ENCODE measurements at places on chromosomes 13 and 19.

GRCh38 chr19:23183251-23183650, 66.4 kb downstream of the ZNF730 start:
- no peak for DNase-seq

- DNase-seq: no peak
These were observed 1438.6 kb downstream of the UQCRFS1 start for GRCh38 chr19:27774337-27774736.

DNA sequence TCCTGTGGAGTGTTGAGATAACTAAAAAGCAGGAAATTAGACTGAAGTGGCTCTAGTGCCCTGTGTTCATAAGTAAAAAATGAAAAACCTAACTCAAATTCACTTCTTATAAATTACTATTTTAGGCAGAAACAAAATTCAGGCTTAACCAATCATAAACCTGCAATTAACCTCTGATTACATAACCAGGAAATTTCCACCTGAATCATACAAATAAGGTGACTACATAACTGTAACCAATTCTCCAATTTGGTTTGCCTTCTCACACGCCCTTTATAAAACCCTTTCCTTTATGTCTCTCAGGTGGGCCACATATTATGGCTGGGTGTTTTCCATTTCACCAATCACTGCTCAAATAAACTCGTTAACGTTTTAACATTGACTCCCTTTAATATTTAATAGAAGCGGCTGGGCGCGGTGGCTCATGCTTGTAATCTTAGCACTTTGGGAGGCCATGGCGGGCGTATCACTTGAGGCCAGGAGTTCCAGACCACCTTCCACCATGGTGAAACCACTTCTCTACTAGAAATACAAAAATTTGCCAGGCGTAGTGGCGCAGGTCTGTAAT, 22.9 kb upstream of the ZNF724 start:
- DNase-seq: no peak

DNA sequence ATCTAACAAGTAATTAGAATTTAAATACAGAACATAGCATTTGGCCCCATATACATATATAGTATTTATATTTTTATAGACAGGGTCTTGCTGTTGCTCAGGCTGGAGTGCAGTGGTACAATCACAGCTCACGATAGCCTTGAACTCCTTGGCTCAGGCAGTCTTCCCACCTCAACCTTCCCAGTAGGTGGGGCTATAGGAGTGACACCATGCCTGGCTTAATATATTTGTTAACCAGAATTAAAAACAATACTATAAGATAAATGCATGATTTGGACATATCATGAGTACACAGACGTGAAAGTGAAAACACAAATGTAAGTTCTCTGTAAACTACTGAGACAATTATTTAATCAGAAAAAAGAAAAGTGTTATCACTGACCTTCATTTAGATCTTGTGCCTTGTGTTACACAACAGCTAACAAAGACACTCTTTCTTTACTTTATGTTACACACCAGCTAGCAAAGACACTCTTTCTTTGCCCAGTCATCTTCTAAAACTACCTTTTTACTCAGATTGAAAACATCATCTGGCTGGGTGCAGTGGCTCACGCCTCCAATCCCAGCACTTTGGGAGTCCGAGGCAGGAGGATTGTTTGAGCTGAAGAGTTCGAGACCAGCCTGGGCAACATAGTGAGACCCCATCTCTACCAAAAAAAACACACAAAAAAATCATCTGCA, 22.6 kb downstream of the CARS2 start:
- DNase-seq: no peak

DNA sequence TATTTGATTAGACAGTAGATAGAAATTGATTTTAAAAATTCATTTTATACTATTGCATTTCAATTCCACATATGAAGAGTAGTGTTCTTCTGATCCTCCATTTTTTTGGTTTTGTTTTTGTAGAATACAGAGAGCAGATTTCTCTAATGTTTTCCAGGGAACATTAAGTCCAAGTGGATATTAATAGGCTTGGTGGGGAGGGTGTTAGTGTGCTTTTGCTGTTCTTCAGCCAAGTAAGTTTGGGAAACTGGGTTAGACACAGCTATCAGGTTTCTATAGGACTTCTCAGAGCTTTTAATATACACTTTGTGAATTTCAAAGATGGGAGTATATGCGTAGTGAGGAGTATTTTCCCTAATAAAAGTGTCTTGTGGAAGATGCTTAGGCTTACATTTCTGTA, 21.8 kb downstream of the NAA16 start:
- no peak for DNase-seq

GRCh38 chr19:35555301-35556005, 8.0 kb downstream of the ATP4A start:
- no peak for DNase-seq

DNA sequence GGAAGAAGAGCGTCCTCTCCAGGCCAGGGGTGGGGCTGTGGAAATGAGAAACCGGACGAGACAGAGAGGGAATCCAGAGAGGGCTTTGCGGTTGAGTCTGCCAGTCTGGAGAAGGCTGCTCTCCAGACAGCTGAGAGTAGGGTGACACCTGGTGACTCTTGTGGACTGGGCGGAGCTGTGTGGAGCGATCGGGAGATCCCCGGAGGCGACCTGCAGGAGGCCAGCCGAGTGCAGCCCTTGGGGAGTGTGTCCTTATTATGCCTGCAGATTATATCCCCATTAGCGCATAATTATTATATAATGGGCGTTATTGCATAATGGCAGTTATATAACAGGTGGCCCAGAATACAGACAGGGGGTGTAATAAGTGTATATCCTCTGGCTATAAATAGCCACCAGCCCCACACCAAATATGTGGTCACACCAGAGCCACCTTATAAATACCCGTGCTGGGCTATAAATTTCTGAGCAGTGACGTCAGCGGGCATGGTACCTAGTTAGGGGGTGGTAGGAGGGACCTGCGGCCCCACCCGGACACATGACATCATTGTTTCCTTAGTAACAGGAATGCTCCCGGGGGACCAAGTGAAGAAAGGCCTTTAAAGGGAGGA, 41.2 kb downstream of the NFIX start:
- no peak for DNase-seq

DNA sequence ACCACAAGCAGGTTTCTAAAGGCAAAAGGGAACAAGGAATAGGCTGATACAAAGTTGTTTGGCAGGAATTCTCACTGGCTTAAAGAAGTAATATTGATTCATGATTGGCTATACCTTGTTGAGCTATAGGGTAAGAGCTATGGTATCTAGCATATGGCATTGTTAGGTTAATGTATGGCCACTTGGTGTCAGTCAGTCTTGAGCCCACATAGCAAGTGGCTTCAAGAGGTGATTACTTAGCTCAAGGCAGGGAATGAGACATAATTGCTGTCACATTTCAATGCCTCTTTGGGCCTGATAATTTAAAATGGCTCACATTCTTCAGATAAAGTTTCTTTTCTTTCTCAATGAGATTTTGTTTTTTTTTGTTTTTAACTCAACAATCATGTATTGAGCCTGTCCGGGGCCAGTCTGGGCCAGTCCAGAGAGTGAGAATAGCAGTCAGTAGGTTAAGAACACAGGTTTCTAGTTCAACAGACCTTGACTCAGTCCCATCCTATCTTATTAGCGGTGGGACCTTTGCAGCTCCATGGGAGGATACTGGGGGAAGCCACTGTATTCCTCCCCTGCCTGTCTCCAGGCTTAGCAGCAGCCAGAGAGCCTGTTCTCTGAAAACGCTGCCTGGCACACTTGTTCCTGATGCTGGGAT, 45.8 kb upstream of the RCBTB2 start:
- DNase-seq: no peak

- DNase-seq: no peak
These were observed 14.8 kb upstream of the FXYD3 start for GRCh38 chr19:35100588-35101533.

- no peak for DNase-seq
These were observed 441.8 kb downstream of the SLITRK1 start for GRCh38 chr13:83440465-83440864.

GRCh38 chr19:33398361-33399060, 25.0 kb downstream of the CEBPG start:
- DNase-seq: no peak

DNA sequence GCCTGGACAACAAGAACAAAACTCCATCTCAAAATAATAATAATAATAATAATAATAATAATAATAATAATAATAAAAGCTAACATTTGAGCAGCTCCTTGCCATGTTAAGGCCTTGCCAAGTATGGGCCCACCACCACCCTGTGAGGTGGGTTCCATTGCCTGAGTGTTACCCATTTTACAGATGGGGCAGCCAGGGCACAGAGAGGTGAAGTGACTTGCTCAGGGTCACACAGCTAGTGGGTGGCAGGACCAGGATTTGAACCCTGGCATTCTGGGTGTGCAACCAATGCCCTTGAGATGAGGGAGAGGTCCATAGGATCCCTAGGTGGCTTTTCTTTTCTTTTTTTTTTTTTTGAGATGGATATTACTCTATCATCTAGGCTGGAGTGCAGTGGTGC, 29.5 kb downstream of the ZSWIM4 start:
- no peak for DNase-seq

DNA sequence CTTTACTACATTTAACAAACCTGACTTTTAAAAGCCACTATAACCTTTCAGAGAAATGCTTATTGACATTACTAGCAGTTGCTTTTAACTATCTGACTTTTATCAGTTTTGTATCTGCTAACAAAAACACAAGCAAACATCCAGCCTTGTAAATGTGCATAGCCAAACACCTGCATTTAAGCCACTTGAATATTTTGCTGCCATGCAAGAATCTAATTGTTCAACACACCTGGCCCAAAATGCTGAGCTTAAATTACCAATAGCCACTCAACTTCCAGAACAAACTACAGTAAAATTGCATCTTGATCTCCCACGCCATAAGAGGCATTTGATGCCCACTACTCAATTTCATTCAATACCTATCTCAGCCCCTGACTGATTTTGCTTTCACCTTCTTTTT, 9.3 kb downstream of the ZIC5 start:
- no peak for DNase-seq

DNA sequence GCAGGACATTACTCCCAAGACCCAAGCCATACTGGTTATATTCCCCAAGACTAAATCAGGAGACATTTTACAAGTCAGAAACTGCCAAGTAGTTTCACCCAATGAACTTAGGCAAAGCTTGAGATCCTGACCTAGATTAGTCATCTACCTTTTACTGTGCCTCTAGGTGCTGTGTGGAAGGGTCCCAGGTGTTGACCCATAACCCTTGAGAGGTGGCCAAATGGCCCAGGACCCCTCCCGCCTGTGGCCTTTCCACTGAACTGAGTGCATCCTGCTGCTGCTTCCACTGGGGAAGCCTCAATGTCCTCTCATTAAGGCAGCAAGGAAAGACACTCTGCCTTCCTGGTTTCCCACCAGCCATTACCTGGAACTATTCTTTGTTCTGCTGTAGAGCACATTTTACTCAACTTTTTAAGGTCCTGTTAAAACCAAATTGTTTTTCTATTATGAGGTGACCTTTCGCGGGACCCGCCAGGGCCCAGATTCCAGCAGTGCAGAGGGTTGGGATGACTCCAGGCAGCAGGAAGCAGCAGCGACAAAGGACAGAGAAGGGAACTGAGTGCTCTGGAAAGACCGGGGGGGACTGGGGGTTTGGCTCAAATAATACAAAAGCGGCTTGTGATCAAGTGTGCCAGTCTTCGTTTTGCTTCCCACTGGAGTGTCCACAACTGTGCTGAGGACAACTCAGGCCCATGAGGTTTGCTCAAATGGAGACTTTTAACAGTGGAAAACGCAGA, 27.1 kb downstream of the ANKRD10 start:
- no peak for DNase-seq

DNA sequence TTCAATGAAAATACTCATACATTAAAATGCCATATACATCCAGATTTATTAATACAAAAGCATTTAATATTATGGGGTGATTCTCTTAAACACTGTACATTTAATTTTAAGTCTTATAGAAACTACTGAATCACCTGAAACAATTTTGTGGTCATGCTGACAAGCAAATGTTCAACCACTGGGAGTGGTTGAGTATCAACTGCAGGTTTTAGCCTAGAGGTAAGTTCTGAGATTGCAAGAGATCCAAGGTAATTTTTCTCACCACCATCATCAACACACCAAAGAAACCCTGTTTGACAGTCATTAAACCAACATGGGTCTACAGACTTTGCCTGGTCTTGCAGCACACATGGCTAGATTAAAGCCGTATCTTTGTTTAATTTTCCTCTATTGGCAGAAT, 196.3 kb downstream of the LHFPL6 start:
- DNase-seq: no peak

DNA sequence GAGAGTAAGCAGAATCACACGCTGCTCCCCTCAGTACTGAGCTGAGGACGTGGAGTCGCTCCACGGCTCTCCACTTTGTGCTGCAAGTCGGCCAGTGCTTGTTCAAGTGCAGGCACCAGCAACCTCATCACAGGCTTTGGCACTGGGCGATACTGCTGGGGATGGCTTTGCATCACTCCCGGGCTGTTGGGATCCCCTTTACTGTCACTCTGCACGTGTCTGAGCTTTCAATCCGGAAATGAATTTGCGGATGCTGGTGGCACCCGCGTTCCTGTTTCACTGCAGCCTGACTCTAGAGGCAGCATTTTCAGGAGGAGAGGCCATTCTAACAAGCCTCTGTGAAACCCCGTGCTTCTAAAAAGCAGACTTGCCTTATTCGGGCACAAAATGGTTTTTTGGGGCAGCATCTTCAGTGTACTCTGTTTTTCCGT, 19.1 kb downstream of the SMARCA4 start:
- peak; percentile 32 for DNase-seq

DNA sequence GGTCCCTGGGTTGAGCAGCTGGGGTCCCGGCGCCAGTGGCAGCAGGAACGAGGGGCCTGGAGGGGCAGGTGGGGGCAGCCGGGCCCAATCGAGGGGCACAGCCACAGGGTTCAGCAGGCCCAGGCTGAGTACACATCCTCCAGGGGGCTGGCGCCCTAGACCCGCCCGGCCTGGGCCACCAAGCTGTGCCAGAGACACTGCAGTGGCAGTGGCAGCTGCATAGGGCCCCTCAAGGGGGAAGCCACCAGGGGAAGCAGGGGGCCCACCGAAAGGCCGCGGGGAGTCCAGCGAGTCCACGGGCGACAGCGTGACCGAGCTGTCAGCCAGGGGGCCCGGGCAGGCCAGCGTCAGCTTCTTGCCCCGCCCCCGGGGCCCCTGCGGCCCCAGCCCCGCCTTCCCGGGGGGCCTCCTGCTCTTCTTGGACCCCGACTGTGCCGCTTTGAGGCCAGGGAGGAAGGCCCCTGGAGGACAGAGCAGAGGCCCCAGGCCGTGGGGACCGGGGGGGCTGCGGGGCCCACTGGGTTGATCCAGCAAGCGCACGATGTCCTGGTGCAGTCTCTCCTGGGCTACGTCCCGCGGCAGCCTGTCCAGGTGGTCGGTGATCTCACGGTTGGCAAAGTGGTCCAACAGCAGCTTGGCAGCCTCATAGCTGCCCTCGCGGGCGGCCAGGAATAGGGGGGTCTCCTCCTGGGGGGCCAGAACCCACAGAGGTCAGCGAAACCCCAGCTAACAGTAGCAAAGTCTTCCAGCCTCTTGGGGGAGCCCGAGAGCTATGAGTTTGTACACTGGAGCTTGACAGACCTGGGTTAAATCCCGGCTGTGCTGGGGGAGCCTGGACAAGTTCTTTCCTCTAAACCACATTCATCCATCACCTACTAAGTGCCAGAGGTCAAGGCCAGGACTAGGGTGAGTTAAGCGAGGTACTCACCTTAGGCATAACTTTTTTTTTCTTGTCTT, 39.5 kb downstream of the NOTCH3 start:
- DNase-seq: no peak
